Left lung (tissue), 14 donors: ENCODE measurements at places on chromosomes 13 and 19. TPM values are rescaled to one million over a fixed set of nuclear protein-coding genes. Genes with fewer than 3 reads are reported as not detected.

The SCN1B gene
- 1.0 TPM for polyA plus RNA-seq

The IQCN gene
- polyA plus RNA-seq = 5.1 TPM

The C19orf67 gene
- polyA plus RNA-seq = not detected

The PRR20A gene
- not detected for polyA plus RNA-seq

The UHRF1 gene
- polyA plus RNA-seq = 24.3 TPM

The CYP4F2 gene
- polyA plus RNA-seq = not detected

The CGB1 gene
- not detected for polyA plus RNA-seq

The TMC4 gene
- 31.6 TPM for polyA plus RNA-seq

The MADCAM1 gene
- 11.7 TPM for polyA plus RNA-seq

The RFPL4A gene
- polyA plus RNA-seq = not detected

The KIR3DL1 gene
- polyA plus RNA-seq = not detected

The CILP2 gene
- polyA plus RNA-seq = 0.14 TPM
